Natural killer cell (primary cell): ENCODE measurements at places on chromosomes 1 and 21. TPM values are rescaled to one million over a fixed set of nuclear protein-coding genes. Genes with fewer than 3 reads are reported as not detected.

PPP1R12B gene
- total RNA-seq = 27.8 TPM

DNA sequence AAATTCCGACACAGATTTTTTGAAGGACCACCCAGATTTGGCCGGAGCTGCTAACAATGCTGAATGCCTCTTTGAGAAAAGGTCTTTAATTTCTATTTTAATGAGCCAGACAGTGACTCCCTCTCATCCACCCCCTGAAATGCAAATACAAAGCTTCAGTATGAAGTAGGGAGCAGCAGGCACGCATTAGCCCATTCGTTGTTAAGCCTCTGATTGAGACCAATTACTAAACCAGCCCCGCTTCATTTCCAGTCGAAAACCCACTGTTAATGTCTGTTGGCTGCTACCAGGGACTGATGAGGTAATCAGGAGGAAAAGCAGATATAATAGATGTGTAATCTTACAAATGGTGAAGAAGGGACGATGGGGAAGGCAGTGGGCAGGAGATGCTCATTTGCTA, 4.8 kb upstream of the C8A start:
- no peak overlapping the region for H3K27ac ChIP-seq
- H3K36me3 ChIP-seq = no peaks in the 10 kb centered on the region
- H3K27me3 ChIP-seq = no peaks in the 10 kb centered on the region
- H3K4me1 ChIP-seq = no peaks in the 10 kb centered on the region
- H3K4me3 ChIP-seq = no peak overlapping the region

GRCh38 chr1:216111842-216112241, 311.4 kb downstream of the USH2A start:
- no peaks in the 10 kb centered on the region for H3K4me1 ChIP-seq
- H3K36me3 ChIP-seq = no peaks in the 10 kb centered on the region
- no peak overlapping the region for H3K27ac ChIP-seq
- no peak for DNase-seq
- no peaks in the 10 kb centered on the region for H3K27me3 ChIP-seq
- no peak overlapping the region for H3K4me3 ChIP-seq

MMEL1 gene
- 1.3 TPM for total RNA-seq

- no peaks in the 10 kb centered on the region for H3K36me3 ChIP-seq
- H3K4me3 ChIP-seq = no peak overlapping the region
- H3K27ac ChIP-seq = no peak overlapping the region
Observed at GRCh38 chr21:20311234-20311787, 686.9 kb upstream of the NCAM2 start.

- H3K27me3 ChIP-seq = peaks cover 5% of the 10 kb centered on the region
- H3K36me3 ChIP-seq = no peaks in the 10 kb centered on the region
- H3K4me3 ChIP-seq = no peak overlapping the region
- H3K4me1 ChIP-seq = no peaks in the 10 kb centered on the region
- DNase-seq = no peak
Observed at GRCh38 chr1:113192242-113192641, 119.2 kb downstream of the LRIG2 start.

- H3K4me1 ChIP-seq = no peaks in the 10 kb centered on the region
- no peaks in the 10 kb centered on the region for H3K36me3 ChIP-seq
- H3K27ac ChIP-seq = no peak overlapping the region
- no peak overlapping the region for H3K4me3 ChIP-seq
Observed at GRCh38 chr1:43540653-43541071, 10.0 kb downstream of the PTPRF start.

CFAP74 gene
- total RNA-seq = not detected

GRCh38 chr1:15020943-15021745, 132.4 kb upstream of the TMEM51 start:
- no peak for DNase-seq
- no peak overlapping the region for H3K27ac ChIP-seq
- H3K4me1 ChIP-seq = peaks cover 3% of the 10 kb centered on the region
- H3K27me3 ChIP-seq = no peaks in the 10 kb centered on the region
- no peaks in the 10 kb centered on the region for H3K36me3 ChIP-seq
- no peak overlapping the region for H3K4me3 ChIP-seq

OR2M3 gene
- not detected for total RNA-seq

GRCh38 chr1:226497276-226497833, 51.2 kb upstream of the STUM start:
- no peaks in the 10 kb centered on the region for H3K36me3 ChIP-seq
- H3K27ac ChIP-seq = no peak overlapping the region
- no peaks in the 10 kb centered on the region for H3K27me3 ChIP-seq

- no peak overlapping the region for H3K4me3 ChIP-seq
- H3K4me1 ChIP-seq = peaks cover 5% of the 10 kb centered on the region
- DNase-seq = no peak
- H3K36me3 ChIP-seq = peaks cover 20% of the 10 kb centered on the region
- no peak overlapping the region for H3K27ac ChIP-seq
- H3K27me3 ChIP-seq = no peaks in the 10 kb centered on the region
Observed at GRCh38 chr1:84502927-84503326, 3.3 kb upstream of the SPATA1 start.

DNA sequence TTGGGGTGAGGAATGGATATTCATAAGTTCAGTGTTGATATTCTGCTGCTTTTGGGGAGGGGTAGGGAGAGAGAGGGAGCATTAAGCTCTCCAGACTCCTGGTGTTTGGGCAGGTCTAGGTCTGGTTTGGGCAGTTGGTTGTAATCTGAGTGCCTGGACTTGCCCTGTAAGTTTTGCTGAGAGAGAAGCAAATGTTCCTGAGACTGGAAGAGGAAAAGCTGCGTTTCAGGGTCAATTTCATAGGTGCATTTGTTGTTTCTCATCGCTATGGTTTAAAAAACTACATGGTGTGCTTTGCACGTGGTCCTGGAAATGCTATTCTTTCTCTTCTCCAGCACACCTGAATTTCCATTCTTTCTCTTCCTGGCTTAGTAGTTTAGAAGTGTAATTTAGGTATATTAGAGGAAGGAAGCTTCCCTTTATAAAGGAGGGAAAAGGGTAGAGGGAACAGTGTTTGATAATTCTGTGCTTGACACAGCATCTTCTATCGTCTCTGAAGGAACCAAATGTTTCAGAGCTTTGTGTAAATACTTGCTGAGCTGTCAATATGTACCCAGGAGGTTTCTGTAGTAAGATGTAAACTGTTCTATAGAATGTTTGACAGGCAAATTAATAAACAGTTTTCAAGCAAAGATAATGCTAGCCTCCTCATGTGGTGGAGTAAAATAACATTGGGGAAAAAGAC, 6.3 kb downstream of the ARID1A start:
- H3K27ac ChIP-seq = no peak overlapping the region
- H3K4me3 ChIP-seq = no peak overlapping the region
- peaks cover 40% of the 10 kb centered on the region for H3K4me1 ChIP-seq

NRAS gene
- 41.1 TPM for total RNA-seq

DNA sequence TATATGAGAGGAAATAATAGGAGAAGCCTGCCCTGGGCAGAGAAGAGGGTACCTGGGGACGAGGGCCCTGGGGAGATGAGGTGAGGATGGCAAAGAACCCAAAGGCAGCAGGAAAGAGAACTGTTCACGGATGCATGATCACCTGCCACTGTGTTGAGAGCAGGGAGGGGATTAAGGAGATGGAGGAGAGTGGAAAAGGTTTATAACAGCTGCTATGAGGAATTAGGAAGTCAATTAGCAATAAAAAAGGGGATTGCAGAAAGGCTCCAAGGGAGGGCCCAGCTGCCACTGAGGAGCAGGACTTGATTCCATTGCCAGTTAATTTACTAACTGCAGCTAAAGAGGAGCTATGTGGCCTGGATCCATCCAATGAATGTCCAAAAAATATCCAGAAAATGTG, 61.1 kb downstream of the GFI1 start:
- H3K27me3 ChIP-seq = no peaks in the 10 kb centered on the region
- no peak overlapping the region for H3K4me3 ChIP-seq
- no peaks in the 10 kb centered on the region for H3K4me1 ChIP-seq
- no peak for DNase-seq
- H3K27ac ChIP-seq = no peak overlapping the region
- no peaks in the 10 kb centered on the region for H3K36me3 ChIP-seq

- H3K4me1 ChIP-seq = no peaks in the 10 kb centered on the region
- no peaks in the 10 kb centered on the region for H3K27me3 ChIP-seq
- no peak overlapping the region for H3K27ac ChIP-seq
- no peaks in the 10 kb centered on the region for H3K36me3 ChIP-seq
- DNase-seq = no peak
Observed at GRCh38 chr21:38913120-38913892, 107.6 kb downstream of the ETS2 start.

- no peak overlapping the region for H3K27ac ChIP-seq
- no peaks in the 10 kb centered on the region for H3K36me3 ChIP-seq
- no peaks in the 10 kb centered on the region for H3K4me1 ChIP-seq
- DNase-seq = no peak
Observed at GRCh38 chr1:202112859-202113689, 9.6 kb upstream of the GPR37L1 start.

CXADR gene
- 0.10 TPM for total RNA-seq

- H3K4me1 ChIP-seq = peaks cover 59% of the 10 kb centered on the region
- no peak overlapping the region for H3K27ac ChIP-seq
- peaks cover 8% of the 10 kb centered on the region for H3K36me3 ChIP-seq
- no peak for DNase-seq
- no peaks in the 10 kb centered on the region for H3K27me3 ChIP-seq
- no peak overlapping the region for H3K4me3 ChIP-seq
Observed at GRCh38 chr1:54811739-54812655, 10.9 kb upstream of the TTC22 start.

DNA sequence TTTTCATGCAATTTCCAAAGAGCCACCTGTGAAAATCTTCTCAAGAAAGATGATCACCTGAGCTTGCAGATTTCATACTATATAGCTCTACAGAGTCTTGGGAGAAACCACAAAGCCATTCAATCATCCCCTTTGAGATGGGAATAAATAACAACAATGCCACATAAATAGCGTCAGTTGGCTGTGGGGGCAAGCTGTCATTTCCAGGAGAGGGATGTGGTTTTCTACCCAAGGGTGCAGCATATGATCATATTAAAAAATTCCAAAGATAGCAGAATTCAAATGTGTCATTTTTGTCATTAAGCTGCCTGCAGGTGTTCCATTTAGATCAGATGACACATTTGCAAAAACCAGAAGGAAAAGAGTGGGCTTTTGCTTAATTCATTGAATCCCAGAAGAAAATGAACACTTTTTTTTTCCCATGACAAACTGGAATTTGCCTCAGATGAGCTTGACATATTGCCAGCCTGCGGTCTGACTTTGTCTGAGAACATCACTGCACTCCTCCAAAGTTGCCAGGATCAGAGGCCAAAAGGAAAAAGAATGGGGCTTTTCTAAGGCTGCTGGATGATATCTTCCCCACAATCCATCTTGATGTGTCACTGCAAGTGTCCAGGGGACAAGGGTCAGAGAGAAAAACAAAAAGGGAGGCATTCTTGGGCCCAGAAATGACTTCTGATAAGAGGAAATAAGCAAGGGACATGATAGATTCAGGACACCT, 314.1 kb upstream of the USP25 start:
- H3K4me3 ChIP-seq = no peak overlapping the region
- no peak for DNase-seq
- H3K4me1 ChIP-seq = no peaks in the 10 kb centered on the region
- H3K27ac ChIP-seq = no peak overlapping the region

- no peaks in the 10 kb centered on the region for H3K4me1 ChIP-seq
- H3K4me3 ChIP-seq = no peak overlapping the region
- H3K36me3 ChIP-seq = no peaks in the 10 kb centered on the region
- H3K27ac ChIP-seq = no peak overlapping the region
Observed at GRCh38 chr21:20283836-20284235, 714.4 kb upstream of the NCAM2 start.

- no peak overlapping the region for H3K27ac ChIP-seq
- no peaks in the 10 kb centered on the region for H3K36me3 ChIP-seq
- no peaks in the 10 kb centered on the region for H3K4me1 ChIP-seq
- no peaks in the 10 kb centered on the region for H3K27me3 ChIP-seq
- no peak for DNase-seq
Observed at GRCh38 chr1:57623039-57623790, 199.4 kb upstream of the DAB1 start.

DNA sequence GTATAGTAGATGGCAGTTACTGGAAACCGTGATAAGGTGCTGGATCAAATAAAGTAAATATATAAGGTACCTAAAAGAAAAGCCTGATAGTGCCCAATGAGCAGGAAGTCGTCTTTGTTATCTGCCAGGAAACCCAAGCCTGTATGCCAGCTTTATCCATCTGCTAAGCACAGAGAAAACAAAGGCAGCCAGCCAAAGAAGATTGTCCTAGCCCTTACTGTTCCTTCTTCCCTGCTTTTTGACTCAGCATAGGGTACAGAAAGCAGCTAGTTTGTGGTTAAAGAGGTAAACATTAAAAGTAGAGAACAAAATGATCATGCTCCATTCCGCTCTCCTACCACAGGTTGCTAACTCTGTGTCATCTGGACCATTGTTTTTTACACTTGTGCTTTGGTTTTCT, 10.1 kb downstream of the KRTAP22-2 start:
- no peaks in the 10 kb centered on the region for H3K36me3 ChIP-seq
- H3K4me3 ChIP-seq = no peak overlapping the region
- no peaks in the 10 kb centered on the region for H3K4me1 ChIP-seq
- no peak overlapping the region for H3K27ac ChIP-seq
- no peaks in the 10 kb centered on the region for H3K27me3 ChIP-seq

TCHH gene
- not detected for total RNA-seq

- H3K36me3 ChIP-seq = no peaks in the 10 kb centered on the region
- H3K27me3 ChIP-seq = no peaks in the 10 kb centered on the region
- no peak for DNase-seq
- H3K4me1 ChIP-seq = no peaks in the 10 kb centered on the region
- no peak overlapping the region for H3K4me3 ChIP-seq
- H3K27ac ChIP-seq = no peak overlapping the region
Observed at GRCh38 chr1:218642033-218642948, 297.2 kb downstream of the TGFB2 start.

- H3K4me1 ChIP-seq = peaks cover 6% of the 10 kb centered on the region
- no peaks in the 10 kb centered on the region for H3K27me3 ChIP-seq
- H3K27ac ChIP-seq = no peak overlapping the region
- no peaks in the 10 kb centered on the region for H3K36me3 ChIP-seq
Observed at GRCh38 chr1:54944610-54945392, 35.6 kb upstream of the TMEM61 start.

GRCh38 chr1:223276029-223276428, 87.9 kb downstream of the SUSD4 start:
- no peaks in the 10 kb centered on the region for H3K36me3 ChIP-seq
- no peak overlapping the region for H3K4me3 ChIP-seq
- no peaks in the 10 kb centered on the region for H3K4me1 ChIP-seq
- no peak overlapping the region for H3K27ac ChIP-seq
- H3K27me3 ChIP-seq = no peaks in the 10 kb centered on the region

ZFP69B gene
- 2.2 TPM for total RNA-seq

DNA sequence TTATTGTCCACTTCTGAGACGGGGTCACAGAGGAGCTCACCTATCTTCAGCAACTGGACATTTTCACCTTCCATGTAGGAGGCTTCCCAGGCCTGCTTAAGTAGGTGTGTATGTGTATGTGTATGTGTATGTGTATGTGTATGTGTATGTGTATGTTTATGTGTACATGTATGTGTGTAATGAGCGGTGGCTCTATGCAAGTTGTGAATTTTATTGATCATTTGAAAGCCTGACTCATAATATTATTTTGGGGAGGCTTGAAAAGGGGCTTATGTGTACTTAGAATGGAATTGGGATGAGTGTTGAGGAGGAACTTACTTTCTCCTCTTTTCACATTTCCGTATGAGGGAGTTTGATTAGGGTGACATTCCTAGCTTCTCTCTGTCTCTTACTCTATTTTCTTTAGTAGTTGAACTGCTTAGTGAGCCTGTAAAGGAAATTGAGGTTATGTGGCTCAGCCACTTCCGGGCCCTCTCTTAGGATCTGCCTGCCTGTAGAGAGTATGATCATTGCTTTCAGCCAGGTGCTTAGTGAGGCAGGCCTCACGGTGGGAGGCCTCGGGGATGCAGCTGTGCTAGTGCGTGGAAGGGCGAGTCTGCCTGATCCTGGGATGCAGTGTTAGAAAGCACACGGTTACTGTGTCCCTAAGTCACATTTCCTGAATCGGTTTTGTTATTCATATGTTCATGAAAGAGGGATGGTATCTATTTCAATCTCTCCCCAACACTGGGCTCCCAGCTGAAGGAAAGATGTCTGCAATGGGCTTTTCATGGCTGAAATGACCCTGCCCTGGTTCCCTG, 61.0 kb downstream of the IER5 start:
- no peaks in the 10 kb centered on the region for H3K27me3 ChIP-seq
- DNase-seq = peak; percentile 50
- H3K27ac ChIP-seq = peak overlapping the region; percentile 25
- H3K36me3 ChIP-seq = no peaks in the 10 kb centered on the region
